Renal pelvis (tissue), 12 donors: ENCODE measurements at places on chromosomes 6 and 20.

- no peak for DNase-seq
These were observed 243.1 kb upstream of the SLC35B3 start for GRCh38 chr6:8678466-8678865.

- DNase-seq: no peak
These were observed 103.9 kb upstream of the JAG1 start for GRCh38 chr20:10777710-10778109.

GRCh38 chr20:57922083-57922482, 212.3 kb upstream of the PMEPA1 start:
- no peak for DNase-seq

DNA sequence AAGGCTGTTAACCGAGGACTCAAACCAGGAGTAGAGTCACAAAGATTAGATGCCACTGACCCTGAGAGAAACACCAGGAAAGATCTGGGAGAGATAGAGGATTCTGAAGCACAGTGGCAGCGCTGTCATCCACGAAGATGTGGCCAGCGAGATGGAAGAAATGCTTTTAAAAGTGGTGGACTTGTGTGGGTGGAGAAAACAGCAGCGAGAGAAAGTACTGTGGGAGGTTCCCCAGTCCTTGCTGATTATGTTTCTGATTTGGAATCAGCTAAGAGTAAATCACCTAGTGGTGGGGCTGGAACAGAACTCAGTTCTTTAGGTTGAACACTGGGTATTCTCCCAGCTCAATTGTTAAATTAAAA, 435 bp upstream of the ZNF322 start:
- no peak for DNase-seq

GRCh38 chr6:33748841-33749240, 2.1 kb upstream of the IP6K3 start:
- no peak for DNase-seq

GRCh38 chr6:17816921-17817611, 110.3 kb upstream of the NUP153 start:
- DNase-seq: peak; percentile 23

DNA sequence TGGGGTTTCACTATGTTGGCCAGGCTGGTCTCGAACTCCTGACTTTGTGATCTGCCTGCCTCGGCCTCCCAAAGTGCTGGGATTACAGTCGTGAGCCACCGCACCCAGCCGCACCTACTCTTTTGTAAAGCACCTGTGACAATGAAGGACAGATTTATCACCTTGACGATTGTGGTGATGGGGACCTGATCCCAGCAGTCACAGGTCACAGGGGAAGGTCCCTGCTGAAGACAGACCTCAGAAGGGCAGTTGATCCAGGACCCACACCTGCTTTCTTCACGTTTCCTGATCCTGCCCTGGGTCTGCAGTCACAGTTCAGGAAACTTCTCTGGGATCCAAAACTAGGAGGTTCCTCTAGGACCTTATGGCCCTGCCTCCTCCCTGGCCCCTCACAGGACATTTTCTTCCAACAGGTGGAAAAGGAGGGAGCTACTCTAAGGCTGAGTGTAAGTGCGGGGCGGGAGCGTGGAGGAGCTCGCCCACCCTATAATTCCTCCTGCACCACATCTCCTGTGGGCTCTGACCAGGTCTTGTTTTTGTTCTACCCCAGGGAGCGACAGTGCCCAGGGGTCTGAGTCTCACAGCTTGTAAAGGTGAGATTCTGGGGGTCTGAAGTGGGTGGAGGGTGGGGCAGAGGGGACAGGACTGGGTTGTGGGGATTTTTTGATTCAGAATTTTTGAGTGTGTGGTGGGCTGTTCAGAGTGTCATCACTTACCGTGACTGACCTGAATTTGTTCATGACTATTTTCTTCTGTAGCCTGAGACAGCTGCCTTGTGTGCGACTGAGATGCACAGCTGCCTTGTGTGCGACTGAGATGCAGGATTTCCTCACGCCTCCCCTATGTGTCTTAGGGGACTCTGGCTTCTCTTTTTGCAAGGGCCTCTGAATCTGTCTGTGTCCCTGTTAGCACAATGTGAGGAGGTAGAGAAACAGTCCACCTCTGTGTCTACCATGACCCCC, 3.0 kb downstream of the HLA-E start:
- no peak for DNase-seq

- no peak for DNase-seq
These were observed 7.5 kb upstream of the PHACTR1 start for GRCh38 chr6:12709116-12709515.

- no peak for DNase-seq
These were observed 4.5 kb downstream of the BCAS4 start for GRCh38 chr20:50799176-50799889.

GRCh38 chr20:62535964-62536363, 60.2 kb upstream of the GATA5 start:
- DNase-seq: no peak

- peak; percentile 48 for DNase-seq
These were observed 57.8 kb upstream of the PLCB4 start for GRCh38 chr20:9011121-9011520.

- no peak for DNase-seq
These were observed 23.5 kb downstream of the METTL24 start for GRCh38 chr6:110334423-110335180.

DNA sequence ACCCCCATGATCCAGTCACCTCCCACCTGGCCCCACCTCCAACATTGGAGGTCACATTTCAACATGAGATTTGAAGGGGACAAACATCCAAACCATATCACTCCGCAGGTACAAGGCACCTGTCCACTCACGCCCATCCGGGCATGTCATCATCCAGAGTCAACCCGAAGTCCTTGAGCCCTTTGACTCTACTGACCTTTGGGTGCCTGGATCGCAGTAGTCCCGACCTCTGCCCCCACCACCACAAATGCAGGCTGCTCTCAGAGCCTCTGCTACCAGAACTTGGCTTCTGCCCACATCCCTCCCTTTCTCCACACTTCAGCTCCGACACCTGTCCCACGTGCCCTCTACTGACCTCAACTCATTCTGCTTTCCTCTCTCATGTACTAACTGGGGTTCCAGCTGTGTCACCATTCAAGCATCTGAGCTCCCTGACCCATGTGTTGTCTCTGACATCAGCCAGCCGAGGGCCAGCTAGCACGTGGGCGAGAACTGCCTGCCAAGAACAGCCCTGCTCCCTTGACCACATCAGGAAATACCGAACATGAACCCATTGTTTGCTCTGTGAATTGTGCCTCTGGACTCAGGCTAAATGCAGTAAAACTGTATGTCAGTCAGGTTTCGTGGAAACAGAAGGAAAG, 498.3 kb upstream of the SULF2 start:
- no peak for DNase-seq

DNA sequence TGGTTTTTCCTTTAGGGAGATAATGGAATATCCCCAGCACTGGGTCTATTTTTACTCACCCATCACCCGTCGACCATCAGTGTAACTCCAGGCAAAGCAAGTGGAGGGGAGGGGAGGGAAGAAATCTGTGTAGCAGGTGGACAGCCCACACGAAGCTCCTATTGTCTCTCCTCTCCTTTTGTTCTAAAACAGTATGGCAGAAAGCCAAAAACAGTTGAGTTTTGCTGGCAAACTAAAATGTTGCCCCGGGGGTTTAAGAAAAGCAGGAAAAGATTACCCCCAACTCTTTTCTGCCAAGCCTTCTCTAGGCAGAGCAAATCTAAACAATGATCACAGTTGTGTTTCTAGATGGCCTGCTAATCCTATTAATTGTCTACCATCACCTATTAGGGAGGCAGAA, 89.7 kb downstream of the PREP start:
- DNase-seq: no peak

GRCh38 chr20:32278199-32278643, 770 bp downstream of the KIF3B start:
- no peak for DNase-seq

DNA sequence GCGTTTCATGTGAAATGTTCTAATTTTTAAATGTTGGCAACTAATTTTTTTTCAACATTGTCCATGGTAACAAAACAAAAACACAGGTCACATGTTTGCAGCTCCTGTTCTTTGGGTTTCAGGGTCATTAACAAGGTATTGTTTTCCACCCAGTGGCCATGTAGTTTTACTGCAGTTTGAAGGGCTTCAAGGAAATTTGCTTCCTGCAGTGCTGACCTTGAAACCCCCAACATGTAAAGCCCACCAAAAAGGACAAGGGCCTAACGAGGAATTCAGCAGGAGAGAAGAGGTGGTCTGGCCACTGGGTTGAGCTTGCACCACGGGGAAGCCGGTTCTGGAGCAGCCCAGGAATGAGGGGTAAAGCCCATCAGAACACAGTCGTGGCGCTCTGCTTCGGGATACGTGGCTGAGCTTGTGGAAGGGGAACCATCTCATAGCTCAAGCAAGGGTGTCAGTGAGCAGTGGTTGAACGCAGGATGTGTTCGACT, 13.9 kb upstream of the KLHL31 start:
- DNase-seq: peak; percentile 11

DNA sequence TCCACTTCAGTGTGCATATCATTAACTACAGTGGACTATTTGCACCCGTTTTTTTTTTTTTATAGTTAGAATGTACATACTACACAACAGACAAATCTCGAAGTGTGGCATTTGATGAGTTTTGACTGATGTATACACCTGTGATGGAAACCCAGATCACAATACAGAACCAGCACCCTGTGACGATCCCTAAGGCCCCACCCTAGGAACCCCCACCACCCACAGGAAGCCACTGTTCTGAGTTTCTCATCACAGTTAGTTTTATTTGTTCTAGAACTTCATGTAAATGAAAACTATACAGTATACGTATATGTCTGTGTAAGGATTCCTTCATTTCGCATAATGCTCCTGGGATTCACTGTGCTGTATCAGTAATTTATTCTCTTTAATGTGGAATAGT, 102.8 kb downstream of the IRF4 start:
- no peak for DNase-seq

DNA sequence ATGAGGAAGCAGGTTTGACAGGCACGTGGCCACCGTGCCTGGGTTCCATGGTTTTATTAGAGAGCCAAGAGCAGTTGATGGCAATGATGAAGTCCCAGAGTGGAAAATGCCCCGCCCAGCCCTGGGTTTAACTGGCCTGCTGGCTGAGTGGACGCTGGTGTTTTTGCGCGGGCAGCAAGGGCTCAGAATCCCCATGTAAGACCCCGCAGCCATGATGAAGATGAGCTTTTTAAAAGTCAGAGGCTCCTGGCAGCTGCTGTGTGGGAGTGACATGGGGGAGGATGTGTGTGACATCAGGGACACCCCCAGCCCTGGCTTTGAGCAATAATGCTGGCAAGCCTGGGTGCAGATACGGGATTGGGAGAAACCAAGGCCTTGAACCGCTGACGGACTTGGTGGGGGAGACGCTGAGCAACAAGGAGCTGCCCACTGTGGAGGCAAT, 33.0 kb upstream of the SLCO4A1 start:
- DNase-seq: no peak

- no peak for DNase-seq
These were observed 3.1 kb downstream of the GTSF1L start for GRCh38 chr20:43723735-43724134.

GRCh38 chr20:650954-651353, 2.0 kb downstream of the SRXN1 start:
- DNase-seq: no peak

DNA sequence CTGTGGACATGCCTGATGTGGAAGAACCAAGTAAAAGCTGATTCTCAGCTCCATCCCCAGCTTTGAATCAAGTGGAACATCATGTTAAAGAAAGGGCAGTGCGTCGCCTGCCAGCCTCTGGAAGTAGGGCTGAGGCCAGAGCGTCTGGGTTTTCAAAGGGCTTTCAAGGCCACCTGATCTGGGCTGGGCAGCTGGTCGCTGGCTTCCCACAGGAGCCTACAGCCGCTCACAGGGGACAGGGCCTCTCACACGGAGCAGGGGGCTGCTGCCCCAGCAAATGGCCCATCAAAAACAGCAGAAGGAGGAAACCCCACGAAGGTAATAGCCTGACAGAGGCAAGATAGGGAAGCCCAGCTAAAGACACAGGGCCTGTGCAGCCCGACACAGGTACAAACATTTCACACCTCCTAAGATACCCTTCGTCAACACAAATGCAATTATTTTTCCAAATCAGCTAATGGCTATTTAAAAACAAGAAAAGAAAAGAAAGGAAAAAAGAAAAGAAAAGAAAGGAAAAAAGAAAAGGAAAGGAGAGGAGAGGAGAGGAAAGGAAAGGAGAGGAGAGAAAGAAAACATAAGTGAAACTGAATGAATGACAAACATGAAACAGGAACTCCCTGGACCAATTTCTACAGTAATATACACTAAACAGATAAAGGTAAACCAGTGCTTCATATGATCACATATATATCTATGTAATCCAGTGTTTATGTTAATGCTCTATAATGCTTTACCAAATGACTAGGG, 24.8 kb downstream of the RRBP1 start:
- DNase-seq: no peak

GRCh38 chr6:135535989-135536414, 38.5 kb upstream of the AHI1 start:
- peak; percentile 60 for DNase-seq

GRCh38 chr6:122422614-122423267, 23.3 kb downstream of the HSF2 start:
- DNase-seq: no peak

DNA sequence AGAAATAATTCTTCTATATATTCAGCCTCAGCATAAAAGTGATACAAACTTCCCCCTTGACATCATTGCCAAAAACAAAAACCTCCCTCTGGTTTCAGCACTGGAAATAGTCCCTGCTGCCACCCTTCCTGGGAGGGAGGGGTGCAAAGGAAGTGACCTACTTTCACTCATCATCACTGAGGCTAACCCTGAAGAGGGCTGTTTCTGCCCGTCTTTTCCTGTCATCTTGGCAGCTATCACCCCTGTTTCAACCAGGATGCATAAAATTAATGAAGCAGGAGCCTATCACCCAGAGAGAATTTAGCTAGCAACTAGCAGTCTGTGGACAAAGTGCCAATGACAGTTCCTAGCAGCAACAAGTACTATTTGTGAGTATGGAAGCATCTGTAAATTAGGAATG, 397.8 kb downstream of the LAMA2 start:
- peak; percentile 42 for DNase-seq

GRCh38 chr6:29661071-29661470, 4.2 kb downstream of the MOG start:
- no peak for DNase-seq

- DNase-seq: no peak
These were observed 48.1 kb downstream of the TCP11 start for GRCh38 chr6:35093118-35093445.

DNA sequence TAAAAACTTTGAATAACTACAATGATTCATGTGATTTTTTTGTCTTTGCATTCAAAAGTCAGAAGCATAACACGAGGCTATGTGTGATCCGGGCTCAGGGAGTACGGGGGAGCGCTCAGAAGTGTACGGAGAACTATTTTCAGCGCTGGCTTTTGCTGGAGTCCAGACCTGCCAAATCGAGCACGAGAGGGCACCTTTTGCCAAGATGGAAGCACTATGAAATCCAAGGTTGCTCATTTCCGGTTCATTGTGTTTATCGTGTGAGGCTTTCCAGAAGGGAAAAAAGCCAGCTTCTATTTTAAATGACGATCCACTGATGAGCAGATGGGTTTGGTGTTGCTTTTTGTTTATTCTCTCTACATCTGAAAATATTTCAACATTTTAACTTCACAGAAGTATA, 11.3 kb downstream of the RAMACL start:
- DNase-seq: no peak

GRCh38 chr20:50826121-50826520, 31.3 kb downstream of the BCAS4 start:
- DNase-seq: no peak
